ENCODE measurements at places on chromosomes 12 and 14.

GRCh38 chr14:81839056-81839455, 305.4 kb upstream of the SEL1L start:
- no peak for DNase-seq

GRCh38 chr14:82805892-82806825, 1272.5 kb upstream of the SEL1L start:
- DNase-seq, result no peak

DNA sequence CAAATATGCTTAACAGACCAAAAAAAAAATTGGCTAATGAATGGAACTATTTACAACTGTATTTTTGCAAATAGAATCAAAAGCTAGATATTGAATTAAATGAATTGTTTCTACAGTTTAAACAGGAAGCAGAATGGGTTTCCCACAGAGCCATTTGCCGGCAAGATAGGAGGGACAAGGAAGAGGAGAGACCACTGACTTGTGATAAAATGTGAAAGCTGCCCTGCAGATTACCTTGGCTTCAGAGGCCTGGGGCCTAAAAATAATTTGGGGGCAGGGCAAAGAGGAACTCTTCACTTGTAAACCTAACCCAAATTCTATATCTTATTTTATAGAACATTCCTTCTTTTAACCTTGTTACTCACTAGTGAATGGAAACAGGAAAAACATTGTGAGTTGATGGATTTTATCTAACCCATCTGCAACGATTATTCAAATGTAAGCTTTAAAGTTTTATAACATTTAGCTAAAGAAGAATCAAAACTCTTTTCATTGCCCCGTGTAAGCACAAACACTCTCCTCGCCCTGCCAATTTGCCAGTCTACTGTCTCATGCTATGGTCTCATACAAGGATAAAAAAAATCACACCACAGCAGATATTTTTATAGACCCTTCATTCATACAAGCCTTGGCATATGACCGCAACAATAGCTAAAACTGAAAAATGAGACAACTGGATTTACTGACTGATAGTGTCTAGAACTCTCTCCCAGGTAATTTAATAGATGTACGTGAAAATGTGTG, 49.5 kb upstream of the MDM1 start:
- no peak for DNase-seq

DNA sequence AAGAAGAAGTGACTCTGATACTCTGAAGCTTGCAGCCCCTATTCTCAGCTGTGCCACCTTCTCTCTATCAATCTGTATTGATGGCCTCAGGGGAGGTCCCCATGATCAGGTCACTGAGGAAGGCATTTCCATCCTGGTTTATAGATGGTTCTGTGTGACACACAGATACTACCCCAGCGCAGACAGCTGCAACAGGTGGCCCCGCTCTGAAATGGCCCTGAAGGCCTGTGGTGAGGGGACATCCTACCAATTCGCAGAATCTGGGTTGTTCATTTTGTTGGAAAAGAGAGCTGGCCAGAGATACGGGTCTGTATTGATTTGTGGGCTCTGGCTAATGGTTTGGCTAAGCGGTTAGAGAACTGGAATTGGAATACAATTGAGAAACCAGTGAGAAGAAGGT, 21.7 kb downstream of the DLK1 start:
- no peak for DNase-seq

DNA sequence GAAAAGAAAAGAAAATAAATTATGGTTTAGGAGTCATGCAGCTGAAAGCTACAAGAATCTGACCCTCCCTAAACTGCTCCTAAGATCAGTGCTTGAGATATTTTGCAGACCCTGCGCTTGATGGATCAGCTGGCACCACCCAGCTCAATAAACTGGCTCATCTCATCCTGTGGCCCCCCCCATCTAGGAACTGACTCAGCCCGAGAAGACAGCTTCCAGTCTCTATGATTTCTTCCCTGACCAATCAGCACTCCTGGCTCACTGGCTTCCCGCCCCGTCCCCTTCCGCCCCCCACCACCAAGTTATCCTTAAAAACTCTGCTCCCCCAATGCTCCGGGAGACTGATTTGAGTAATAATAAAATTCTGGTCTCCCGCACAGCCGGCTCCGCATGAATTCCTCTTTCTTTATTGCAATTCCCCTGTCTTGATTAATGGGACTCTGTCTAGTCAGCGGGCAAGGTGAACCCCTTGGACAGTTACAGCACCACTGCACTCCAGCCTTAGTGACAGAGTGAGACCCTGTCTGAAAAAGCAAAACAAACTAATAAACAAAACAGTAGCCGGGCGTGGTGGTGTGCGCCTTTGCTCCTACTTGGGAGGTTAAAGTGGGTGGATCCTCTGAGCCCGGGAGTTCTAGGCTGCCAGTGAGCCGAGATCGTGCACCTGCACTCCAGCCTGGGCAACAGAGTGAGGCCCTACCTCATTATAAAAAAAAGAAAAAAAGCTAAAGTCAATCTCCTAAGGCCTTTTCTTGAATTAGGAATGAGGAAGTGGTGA, 24.5 kb upstream of the SPTLC2 start:
- DNase-seq, result no peak

DNA sequence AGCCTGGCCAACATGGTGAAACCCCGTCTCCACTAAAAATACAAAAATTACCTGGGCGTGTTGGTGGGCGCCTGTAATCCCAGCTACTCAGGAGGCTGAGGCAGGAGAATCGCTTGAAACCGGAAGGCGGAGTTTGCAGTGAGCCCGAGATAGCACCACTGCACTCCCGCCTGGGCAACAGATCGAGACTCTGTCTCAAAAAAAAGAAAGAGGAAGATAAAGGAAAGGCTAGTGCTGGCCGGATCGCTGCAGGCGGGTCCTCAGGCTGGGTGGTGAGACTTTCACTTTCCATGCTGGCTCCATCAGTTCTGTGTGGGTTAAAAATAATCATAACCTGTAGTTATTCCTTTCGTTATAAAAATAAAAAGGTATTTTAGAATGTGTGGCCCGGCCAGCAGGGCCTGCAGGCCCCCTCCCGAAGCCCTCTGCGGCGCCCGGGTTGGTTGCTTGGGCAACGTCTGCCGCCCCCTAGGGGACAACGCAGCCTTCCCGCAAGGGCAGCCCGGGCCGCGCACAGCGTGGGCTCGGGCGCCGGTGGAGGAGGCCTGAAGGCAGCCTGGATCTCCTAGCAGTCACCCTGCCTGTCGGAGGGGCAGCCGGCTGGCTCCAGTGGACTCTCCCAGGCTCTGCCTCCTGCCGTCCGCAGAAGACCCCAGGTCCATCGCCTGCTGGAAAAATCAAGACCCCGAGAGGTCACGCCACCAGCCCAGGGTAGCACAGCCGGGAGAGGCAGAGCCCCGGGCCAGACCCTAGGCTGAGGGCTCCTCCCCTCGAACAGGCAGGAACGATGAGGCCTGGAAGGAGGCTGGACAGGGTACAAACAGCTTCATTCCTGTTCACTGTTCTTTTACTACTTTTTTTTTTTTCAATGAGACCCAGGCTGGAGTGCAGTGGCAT, 5.0 kb upstream of the SLC25A47 start:
- DNase-seq, result no peak

DNA sequence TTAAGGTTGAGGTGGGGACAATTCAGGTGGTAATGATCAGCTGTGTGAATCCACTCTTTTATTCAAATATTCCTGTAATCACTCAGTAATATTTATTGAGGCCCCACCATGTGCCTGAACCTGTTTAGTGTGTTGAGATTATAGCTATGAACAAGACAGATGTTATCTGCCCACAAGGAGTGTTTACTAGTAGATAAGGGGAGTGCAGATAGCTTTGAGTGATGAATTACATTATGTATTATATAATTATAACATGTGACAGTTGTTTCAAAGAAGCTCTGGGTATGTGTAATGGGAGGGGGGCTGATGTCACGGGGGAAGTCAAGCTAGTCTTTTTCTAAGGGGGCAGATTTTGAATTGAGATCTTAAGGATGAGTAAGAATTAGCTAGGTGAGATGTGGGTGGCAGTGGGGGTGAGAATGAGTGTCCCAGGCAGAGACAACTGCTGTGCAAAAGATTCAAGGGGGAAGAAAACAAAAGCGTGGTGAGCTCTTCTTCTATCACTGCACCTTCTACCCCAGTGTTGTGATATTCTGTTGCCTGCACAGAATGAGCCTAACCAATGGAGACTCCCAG, 21.3 kb upstream of the SRRM4 start:
- DNase-seq, result no peak

DNA sequence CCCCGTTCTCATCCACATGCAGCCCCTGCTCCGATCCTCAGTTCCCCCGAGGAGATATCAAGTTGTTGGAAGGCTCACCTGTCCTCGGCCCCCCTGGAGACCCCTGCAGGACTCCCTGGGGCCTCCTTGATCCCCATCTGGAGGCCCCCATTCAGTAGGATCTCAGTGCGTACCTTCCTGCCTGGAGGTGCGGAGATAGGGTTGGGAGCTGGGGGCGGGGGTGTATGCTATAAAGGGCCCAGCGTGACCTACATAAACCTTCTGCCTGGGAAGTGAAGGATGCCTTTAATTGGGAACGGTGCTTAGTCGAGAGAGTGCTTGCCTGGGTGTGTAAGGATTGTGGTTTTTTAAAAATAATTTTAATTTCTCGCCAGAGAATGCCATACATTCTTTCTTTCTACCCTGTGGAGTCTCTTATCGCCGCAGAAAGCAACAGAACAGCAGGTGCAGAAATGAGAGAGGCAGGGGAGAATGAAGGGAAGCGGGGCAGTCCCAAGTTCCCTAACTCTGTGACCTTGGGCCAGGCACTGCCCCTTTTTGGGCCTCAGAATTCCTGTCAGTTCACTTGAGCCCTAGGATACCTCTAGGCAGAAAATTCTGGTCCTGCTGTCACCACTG, 153.7 kb downstream of the TSPAN9 start:
- DNase-seq, result no peak

DNA sequence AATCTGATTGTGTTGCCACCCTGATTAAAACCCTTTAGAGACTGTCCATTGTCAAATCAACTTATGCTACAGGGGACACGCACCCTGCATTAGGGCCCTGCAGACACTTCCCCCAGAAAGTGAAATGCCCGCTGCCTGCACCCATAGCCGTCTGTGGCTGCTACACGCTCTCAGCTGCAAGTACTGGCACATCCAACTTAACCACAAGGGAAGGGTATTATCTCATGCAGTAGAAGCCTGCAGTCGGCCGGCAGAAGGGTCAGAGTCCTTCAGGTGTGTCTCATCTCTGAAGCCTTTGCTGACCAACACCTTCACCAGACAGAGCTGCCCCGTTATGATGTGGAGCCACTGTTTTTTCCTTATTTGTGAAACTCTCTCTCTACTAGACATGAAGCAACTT, 20.8 kb downstream of the CFAP251 start:
- DNase-seq, result peak; percentile 56

GRCh38 chr12:7571257-7571656, 67.7 kb upstream of the CD163 start:
- DNase-seq, result no peak

- DNase-seq, result no peak
Observed at GRCh38 chr12:71888521-71888920, 49.0 kb downstream of the TBC1D15 start.

DNA sequence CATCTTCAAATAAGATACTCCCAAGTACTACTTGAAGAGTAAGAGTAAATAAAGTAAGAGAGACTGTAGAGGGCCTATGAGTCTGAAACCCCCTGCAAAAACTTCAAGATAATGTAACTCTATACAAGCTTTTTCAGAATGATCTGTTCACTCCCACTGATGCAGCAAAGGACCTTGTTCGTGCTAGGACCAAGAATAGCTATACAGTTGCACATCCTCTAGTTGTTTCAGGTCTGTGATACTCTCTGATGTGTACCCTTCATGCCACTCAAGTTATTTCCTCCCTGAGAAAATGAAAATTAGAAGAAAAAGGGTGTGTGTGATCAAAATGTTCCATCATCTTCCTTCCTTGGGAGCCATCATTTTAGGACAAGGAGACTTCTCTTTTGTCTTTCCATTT, 204.4 kb downstream of the ALX1 start:
- DNase-seq, result no peak

GRCh38 chr12:92340003-92340402, 194.4 kb upstream of the BTG1 start:
- DNase-seq, result no peak

DNA sequence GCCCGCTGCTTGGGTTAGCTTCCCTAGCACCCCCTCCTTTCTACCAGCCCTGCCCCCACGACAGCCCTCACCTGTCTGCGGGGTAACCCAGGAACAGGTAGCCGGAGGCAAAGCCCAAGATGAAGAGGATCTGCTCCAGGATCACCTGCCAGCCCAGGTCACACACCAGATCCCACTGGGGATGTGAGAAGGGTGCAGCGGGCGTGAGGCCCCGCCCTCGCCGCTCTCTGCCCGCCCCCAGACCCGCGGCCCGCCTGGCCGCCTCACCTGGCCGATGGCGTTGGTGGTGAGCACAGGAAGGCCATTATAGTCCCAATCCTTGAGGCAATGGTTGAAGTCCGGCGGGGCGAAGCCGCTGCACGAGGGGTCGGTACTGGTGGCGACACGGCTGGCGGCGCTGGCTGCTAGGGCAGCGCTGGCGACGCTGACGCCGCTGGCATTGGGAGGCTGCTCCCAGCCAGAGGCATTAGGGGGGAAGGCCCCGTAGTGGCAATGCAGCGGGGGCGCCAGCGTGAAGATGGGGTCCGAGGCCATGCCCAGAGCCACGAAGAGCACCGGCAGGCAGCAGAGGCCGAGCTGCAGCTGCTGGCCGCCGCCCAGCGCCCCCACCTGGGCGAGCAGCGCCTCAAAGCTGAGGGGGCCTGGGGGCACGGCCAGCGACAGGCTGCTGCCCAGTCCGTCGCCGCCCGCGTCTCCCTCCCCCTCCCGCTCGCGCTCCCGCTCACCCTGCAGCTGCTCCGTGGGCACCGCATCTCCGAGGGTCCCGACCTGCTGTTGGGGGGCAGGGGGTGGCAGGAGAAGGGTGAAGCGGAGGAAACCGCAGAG, 794 bp downstream of the SLC22A17 start:
- no peak for DNase-seq

- DNase-seq, result no peak
Observed at GRCh38 chr12:31019561-31019960, 54.1 kb upstream of the DDX11 start.

DNA sequence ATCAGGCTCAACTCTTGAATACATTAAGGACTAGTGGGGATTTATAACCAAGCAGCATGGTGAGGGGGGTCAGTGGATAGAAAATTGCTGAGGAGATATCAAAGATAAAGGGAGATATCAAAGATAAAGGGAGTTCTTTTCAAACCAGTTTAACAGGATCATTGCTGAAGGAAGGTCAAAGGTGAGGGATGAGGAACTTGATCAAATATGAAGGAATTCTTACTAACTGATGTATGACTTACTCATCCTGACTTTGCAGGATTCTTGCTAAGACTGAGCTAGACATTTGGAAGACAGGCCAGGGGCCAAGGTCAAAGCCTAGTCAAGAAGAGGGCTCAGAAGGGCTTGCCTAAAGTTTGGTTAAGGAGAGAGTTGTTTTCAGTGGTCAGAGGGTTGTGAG, 4.8 kb downstream of the ABHD4 start:
- peak; percentile 43 for DNase-seq

- DNase-seq, result peak; percentile 66
Observed at GRCh38 chr12:5648692-5649359, 216.9 kb downstream of the NTF3 start.

Data from Caco-2 (cell line).